ENCODE measurements at places on chromosomes 12 and 14.

- DNase-seq = no peak
Observed at GRCh38 chr12:103829092-103829491, 11.9 kb downstream of the NT5DC3 start.

DNA sequence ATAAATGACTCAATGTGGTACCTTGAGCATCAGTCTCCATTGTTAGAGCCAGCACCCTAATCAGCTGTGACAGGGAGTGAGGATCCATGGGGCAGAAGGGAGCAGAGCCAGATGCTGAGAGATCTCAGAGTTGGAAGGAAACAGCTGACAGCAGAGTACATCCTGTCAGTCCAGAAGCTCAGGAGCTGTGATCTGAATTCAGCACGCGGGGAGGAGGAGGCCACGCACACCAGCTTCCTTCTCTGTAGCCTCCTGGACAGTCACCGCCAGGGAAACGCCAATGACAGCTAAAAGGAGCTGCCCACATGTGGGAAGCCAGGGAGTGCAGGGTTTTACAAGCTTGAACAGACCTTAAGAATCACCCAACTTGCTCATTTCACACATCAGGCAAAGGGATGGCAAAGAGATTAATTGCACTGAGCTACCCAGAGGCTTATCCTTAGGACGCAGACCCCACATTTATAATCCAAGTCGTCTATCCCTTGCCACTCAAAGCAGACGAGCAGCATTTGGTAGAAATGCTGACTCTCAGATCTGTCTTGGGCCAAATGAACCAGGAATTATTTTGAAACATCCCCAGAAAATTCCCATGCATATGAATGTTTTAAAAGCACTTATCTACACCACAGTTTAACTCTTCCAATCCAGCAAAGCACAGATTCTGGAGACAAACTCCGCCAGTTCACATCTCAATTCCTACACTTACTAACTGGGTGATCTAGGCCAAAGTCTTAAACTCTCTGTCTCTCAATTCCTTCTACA is 322.6 kb upstream of the TMTC1 start:
- DNase-seq = no peak

DNA sequence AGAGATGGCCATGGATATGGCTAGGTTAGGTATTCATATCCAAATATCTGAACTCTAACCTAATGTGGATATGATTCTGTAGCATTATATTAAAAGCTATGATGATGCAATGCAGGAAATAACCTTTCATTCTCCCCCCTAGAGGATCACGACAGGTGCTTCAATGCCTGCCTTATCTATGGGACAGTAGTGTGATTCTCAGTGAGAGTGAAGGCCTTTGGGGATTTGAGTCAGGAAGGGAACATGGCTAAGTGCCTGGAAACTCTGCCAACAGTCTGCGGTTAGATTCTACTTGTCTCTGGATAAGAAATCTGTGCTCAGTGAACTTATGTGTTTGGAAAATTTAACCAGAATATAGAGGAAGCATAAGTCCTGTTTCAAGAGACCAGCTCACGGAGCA is 81.8 kb downstream of the SLC38A1 start:
- DNase-seq = peak; percentile 18

DNA sequence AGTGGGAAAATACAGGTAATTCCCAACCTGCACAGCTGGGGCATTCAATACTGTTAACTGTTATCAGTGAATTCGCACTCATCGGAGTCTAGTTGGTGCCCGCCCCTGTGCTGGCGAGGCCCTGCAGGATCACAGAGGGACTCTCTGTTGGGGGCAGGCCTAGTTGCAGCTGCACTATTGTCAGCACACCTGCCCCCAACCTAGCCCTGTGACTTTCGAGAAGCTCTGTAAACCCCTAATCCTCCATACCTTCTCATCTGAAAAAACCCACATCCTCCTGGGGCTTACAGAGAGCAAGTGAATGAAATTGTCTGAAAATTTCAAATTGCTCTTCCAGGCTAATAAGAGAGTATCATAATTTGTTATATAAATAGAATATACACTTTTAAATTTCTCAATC is 132.2 kb upstream of the NUDT4 start:
- no peak for DNase-seq

- peak; percentile 62 for DNase-seq
Observed at GRCh38 chr12:11718768-11719253, 69.3 kb downstream of the ETV6 start.

DNA sequence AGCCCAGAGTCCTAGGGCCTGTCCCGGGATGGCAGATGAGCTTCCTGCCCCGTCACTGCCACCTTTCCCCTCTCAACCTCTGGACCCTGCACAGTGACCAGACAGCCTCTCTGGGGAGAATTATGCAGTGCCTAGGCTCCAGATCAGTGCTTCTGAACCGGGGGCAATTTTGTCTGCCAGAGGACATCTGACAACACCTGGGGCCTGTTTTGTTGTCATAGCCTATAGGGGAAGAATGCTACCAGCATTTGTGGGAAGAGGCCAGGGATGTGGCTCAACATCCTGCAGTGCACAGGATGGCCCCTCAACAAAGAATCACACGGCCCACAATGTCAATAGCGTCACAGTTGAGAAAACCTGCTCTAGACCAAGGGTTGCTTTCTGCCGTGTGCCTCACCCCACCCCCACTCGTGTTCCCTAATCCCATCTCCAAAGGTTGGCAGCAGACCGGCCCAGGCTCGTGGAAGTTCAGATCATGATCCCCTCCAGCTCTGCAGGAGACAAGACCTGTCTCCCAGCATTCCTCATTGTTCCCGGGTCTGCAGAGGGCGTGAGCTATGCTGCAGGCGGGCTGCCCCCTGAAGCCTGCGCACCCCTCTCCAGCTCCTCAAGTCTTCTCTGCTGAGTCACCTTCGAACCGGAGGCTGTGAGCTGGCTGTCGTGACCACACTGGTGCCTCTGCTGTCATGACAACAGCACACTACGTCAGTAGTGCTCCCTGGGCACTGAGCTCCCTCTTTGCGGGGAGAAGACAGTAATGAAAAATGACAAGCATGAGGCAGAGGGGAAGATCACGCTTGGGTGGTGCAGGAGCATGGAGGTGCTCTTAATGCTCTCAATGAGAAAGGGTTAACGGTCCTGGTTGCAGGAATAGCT is 2.0 kb upstream of the GAPDH start:
- peak; percentile 93 for DNase-seq

DNA sequence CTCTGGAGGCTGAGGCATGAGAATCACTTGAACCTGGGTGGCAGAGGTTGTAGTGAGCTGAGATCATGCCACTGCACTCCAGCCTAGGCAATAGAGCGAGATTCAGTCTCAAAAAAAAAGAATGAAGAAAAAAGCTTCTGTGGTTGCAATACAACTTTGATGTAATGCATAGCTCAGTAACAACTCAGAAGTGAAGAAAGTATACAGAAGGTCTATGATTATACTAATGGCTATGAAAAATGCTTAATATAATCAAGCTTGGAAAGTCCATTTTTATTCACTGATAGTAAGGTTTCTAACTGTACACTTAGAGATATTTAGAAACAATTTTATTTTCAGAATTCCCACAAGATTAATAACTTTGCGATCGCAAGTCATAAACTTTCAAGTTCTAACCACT is 88.2 kb upstream of the FRMD6 start:
- no peak for DNase-seq

DNA sequence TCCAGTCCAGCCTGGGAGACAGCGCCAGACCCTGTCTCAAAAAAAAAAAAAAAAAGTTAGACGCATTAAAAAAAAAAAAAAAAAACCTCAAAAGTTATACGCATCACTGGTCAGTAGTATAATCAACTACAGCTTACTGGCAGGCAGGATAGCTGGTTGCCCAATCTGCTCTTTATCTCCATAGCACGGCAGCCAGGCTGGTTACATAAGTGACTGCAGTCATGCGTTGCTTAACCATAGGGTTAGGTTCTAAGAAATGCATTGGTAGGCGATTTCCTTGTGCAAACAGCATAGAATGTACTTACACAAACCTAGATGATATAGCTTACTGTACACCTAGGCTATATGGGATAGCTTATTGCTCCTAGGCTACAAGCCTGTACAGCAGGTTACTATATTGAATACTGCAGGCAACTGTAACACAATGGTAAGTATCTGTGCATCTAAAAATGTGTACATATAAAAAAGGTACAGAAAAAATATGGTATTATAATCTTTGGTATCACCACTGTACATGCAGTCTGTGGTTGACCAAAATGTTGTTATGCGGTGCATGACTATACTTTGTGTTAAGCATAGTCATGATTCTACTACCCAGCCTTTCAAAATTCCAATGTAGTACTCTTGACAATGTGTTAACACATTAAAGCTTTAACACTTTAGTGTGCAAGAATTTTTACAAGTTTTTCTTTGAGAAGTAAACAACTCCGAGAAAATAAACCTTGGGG is 8.1 kb downstream of the L2HGDH start:
- DNase-seq = peak; percentile 16

DNA sequence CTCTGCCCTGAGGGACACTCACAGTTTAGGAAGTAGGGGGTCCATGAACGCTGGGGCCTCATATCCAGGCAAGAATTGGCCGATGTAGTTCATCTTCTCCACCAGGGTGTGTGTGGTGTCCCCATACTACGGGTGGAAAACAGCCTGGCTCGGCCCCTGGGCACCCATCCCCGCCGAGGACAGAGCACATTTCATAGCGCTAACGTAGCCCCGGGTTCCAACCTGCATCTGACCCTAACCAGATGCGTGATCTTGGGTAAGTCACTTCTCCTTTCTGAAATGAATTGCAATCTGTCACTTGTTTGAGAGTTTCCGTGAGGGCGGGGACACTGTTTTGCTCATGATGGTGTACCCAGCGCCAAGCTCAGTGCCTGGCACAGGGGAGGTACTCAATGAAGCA is 9.0 kb downstream of the HPD start:
- no peak for DNase-seq

DNA sequence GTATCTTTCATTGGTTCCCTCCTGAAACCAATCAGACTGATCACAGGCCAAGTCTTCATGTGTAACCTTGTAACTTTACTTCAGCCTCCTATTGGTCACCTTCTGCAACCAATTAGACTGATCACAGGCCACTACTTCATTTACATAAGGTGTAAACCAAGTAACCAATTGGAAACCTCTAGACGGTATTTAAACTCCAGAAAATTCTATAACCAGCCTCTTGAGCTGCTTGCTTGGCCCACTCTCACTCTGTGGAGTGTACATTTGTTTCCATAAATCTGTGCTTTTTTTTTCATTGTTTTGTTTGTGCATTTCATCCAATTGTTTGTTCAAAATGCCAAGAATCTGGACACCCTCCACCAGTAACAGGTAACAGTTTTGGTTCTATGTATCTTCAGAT is 47.5 kb downstream of the EIF2S3B start:
- no peak for DNase-seq

GRCh38 chr12:127681151-127681754 is 585.7 kb upstream of the TMEM132C start:
- no peak for DNase-seq

DNA sequence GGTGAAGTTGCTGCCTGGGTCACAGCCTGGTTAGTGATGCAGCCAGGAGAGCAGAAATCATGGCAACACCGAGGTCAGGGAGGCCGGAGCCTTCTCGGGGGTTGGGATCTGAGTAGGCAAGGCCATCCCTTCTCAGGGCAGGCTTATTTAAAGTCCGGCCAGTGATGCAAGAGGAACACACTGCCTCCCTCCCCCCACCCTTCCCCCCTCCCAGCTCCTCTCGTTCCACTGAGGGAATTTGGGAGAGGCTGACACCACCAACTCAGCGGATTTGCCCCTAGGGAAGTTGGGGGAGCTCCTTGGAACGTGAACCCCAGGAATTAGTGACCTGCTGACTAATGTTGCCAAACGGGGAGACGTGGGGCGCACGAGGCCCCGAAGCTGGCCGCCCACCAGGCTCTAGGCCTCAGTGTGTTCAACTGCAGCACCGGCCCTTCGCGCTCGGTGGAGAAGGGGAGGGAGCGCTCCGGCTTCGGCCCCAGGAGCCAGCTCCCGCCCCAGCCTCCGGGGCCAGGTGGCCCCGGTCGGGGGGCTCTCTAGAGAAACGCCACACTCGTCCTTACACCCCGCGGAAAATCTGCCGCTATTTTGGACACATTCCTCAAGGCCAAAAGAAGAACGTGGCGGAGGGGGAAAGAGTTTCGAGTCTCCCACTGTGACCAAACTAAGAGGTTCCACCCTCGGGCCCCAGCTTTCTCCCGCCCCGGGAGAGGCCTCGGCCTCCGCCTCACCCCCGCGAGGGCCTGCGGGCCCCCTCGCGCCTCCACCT is 1.6 kb downstream of the CTDSP2 start:
- DNase-seq = peak; percentile 87

DNA sequence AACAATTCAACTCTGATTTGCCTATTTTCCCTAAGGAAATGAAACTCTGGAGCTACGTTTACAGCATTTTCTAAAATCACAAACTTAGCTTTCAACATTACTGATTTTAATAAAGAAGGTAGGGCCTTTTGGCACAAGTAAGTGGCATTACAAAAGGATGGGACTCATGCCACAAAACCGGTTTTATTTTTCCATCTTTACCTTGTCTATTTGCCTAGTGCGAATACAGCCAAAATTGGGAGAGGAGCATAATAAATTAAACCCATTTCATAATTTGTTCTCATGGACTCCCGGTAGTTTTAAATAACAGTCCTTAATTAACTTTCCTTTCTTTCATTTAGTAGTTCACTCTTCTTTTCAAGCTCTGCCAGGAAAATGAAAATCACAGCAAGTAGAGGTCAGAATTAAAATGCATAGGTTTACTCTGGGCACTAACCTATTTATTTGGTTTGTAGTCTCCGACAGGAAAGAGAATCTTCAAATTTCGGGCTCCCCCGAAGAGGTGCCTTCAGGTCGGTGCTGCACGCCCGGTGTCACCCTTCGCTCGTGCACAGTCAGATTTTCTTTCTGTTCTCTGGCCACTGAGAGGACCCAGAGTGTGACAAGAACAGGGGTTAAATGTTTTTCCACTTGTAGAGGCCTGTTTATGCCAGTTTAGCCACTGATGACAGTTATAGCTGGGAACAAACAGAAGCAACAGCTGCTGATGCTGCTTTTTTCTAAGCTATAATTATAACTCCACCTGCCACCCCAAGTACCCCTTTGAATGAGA is at the start of gene BEST3:
BEST3 (minus strand) TSS at position 535 of the 772 bp plus-strand sequence. CDS start 1,505 bp downstream, outside the sequence.
- DNase-seq = no peak

DNA sequence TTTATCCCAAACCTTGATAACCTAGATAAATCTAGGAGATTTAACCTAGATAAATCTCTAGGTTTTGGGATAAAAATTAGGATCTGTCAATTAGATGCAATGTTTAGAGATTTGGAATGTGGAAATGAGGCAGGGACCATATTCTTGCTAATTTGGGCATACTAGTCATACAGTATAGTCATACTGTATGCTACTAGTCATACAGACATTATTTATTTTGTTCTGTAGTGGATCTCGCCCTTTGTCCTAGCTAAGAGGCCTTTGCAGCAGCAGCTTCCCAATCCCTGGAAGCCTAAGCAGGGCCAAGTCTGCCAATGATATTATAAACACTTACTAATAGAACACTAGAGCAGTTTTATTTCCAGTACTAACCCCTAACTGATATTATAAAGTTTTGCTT is 136.4 kb downstream of the CEP128 start:
- DNase-seq = peak; percentile 25

GRCh38 chr12:93243689-93244513 is 133.8 kb upstream of the NUDT4 start:
- peak; percentile 59 for DNase-seq

DNA sequence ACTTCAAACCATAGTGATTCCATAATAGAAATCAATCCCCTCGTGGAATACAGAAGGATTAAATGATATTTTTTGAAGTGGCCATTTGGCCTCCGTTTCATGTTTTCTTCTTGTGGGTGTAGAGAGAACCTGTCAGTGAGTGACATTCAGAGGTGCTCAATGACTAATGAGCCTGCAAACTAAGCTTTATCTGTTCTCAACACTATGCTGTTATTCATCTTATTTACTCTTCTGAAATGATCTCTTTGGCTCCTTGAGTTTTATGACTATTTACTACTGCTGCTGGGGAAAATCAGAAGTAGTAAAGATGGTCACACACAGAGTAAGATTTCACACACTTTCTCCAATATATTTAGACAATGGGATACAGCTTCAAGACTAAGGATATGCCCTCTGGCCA is 30.4 kb downstream of the ATP2B1 start:
- DNase-seq = no peak

All from AG20443 (cell line).